IPS-NIHi11 (cell line): ENCODE measurements at places on chromosomes 11 and 22.
A peak's percentile ranks its signal among the peaks of the same experiment; 100 is the strongest.

DNA sequence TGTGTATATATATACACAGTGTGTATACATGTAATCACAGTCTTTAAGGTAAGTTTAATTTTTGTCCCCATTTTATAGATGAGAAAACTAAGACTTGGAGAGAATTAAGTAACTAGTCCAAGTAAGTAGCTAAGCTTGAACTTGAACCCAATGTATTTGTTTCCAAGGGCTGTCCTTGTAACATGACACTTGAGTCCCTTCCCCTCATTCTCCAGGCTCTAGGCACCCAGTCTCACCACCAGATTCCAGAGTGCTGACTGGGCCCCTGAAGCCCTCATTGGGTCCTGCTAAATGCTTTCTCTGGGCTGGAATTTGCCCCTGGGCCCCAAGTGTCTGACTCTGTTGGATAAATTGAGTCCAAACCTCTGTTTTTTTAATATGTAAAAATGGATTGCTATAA, 45.5 kb downstream of the ADM start:
- DNase-seq, result peak; percentile 49

DNA sequence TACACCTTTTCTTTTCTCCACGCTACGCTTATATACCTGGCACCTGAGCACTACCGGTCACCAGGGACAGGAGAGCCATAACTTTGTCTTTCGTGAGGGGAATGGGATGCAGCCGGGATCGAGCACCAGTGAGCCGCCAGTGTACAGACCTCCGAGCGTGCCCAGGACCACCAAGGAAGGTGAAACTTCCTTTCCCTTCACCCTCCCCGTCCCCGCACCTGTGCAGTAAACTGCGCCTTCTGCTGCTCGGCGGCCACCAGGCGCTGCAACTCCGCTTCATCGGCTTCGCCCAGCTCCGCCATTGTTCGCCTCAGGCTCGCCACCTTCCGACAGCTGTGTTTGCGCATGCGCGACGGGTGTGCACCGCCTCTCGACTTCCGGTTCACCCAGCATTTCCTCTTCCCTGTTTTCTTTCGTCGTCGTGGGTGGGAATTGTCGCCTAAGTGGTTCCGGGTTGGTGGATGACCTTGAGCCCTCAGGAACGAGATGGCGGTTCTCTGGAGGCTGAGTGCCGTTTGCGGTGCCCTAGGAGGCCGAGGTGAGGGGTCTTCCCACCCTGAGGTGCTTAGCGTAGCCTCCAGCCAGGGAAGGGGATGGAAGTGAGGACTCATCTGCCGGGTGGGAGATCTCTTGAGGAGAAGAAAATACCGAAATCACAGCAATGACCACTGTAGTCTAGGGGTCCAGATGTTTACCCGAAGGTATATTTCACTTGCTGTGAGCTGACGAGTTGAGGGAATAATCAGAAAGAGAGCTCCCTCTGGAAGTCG, at the start of the genes SDHD and TIMM8B:
TSS of gene SDHD (plus strand) at position 452 of the 770 bp plus-strand sequence. CDS start at position 487, 35 bp downstream.
TSS of gene TIMM8B (minus strand) at position 335 of the 770 bp plus-strand sequence. CDS start at position 302, 33 bp downstream.
- DNase-seq, result peak; percentile 99

GRCh38 chr11:47506373-47506772, 46.6 kb downstream of the CELF1 start:
- DNase-seq, result no peak

DNA sequence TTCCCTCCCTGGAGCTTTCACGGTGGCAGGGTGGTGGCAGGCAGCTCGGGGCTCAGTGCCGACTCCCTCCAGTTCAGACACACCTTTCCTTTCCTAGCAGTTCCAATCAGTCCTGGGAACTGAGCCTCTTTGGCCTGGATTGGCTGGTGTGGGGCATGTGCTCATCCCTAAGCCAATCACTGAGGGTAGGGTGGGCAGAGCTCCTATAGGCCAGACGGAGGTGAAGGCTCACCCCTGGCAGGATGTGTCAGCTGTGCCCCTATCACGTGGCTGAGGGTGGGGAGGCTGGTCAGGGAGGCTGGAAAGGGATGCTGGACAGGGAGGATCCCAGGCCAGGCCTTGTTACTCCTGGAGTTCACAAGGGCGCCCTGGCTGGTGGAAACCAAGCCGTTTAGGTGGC, 40.2 kb downstream of the CACNA1I start:
- no peak for DNase-seq

GRCh38 chr11:68994161-68994893, 13.5 kb upstream of the MRGPRD start:
- DNase-seq, result no peak

GRCh38 chr11:118911113-118911879, 14.4 kb downstream of the BCL9L start:
- no peak for DNase-seq

DNA sequence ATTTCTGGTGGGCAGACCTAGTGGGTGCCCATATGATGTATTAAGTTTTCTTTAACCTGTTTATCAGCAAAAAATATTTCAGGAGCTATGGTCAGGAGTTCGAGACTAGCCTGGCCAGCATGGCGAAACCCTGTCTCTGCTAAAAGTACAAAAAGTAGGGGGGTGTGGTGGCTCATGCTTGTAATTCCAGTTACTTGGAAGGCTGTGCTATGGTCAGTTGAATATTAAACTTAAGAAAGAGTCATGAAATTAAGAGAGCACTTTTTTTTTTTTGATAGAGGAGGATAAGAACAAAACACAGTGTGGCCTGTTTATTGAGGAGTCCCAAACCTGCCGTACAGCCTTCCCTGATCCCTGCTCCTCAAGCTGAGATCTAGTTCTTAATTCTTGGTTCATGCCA, 29.8 kb downstream of the OR6Q1 start:
- no peak for DNase-seq

DNA sequence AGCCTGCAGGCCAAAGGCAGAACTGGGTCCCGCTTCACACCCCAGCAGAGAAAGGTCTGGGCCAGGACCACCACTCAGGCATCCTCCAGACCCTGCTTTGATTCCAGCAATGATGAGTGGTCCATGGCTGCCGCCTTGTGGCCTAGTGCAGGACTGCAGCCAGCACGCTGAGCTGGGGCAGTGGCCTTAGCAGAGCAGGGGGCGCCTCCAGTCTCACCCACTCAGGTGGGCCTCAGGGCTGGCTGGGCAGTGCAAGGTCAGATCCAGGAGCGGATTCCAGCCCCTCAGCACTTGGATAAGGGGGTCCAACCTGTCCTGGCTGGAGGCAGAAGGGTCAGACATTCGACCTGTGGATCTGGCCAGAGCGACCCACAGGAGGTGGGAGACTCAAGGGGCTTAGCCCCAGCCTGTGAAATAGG, 9.6 kb upstream of the PDE2A start:
- peak; percentile 92 for DNase-seq

DNA sequence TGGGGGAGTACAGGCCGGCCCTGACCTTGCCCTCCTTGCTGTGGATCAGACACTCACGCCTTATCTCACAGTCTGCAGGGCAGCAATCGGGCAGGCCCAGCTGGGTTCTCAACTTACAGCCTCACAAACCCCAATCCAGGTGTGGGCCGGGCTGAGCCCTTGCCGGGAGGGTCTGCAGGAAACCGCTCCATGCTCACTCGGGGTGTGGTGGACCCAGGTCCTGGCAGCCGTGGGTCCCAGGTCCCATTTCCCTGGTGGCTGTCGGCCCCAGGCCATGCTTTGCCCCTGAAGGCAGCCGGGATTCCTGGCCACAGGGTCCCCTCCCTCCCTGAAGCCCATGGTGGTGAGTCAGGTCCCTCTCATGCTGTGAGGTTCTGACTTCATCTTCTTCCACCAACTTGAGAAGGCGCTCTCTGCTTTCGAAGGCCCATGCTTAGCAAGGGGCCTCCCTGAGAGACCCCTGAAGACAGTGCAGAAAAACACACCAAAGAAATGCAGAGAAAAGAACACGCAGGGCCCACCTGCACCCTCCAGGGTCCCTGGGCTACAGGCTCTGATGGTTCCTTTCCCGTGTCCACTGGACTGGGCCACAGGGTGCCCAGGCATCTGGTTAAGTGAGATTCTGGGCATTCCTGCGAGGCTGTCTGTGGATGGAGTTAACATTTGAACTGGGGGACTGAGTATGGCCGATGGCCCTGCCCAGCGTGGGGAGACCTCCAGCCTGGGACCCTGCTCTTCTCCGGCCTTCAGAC, 588.2 kb downstream of the BRD1 start:
- no peak for DNase-seq
